ENCODE measurements at places on chromosomes 7 and 10. TPM values are rescaled to one million over a fixed set of nuclear protein-coding genes. Genes with fewer than 3 reads are reported as not detected.

- peak; percentile 79 for DNase-seq
These were observed 321.2 kb downstream of the FRMD4A start for GRCh38 chr10:14009371-14010100.

- DNase-seq = no peak
These were observed 38.6 kb downstream of the DNAJB6 start for GRCh38 chr7:157375410-157375809.

DNA sequence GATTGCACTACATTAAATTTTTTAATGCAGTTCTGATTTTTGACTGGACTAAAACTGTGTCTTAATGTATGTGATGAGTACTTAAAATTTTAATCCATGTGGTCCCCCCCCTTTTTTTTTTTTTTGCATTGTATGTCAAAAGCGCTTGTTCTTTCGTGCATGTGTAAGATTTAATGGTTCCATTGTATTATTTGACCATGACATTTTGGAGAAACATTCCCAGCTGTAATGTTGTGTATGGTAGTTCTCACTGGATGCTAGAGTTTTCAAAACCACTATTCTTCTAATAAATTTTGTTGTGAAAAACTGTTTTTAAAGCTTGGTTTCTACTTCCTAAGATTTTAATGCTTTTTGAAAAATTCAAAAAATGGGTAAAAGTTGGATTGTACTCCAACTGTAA is 132.0 kb downstream of the LCOR start:
- no peak for DNase-seq

The TIMM23 gene
- 145 TPM for total RNA-seq

The TMEM254 gene
- 20.6 TPM for total RNA-seq

The SPDYE3 gene
- not detected for total RNA-seq

Data from M059J (cell line).